Esophagus squamous epithelium (tissue), 5 donors: ENCODE measurements at places on chromosomes 1 and 21.

DNA sequence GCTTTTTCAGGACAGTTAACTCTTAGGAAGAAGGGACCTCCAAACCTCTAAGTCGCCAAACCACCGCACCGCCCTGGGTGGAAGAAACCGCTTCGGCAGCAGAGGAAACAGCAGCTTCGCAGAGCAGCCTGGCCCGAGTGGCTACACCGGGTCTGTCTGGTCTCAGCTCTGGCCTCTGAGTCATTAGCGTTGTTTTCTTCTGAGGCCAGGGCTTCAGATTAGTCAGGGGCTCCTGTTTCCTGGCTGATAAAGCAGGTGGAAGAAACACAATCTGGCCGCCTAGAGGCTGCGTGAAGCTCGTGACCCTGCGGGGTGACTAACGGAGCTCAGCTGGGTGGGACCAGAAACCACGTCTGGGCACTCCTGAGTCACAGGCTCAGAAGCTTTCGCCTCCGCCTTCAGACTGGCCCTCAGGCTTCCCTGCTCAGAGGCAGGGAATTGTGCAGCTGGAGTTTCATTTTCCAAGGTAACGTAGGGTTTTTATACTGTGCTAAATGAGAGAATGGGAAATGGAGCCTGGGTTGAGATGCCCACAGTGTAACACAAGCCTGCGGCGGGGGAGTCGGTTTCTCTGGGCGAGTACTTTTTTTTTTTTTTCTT, 44.9 kb downstream of the CHAF1B start:
- peak; percentile 22 for DNase-seq

GRCh38 chr1:43438953-43439581, 14.7 kb downstream of the HYI start:
- no peak for DNase-seq

DNA sequence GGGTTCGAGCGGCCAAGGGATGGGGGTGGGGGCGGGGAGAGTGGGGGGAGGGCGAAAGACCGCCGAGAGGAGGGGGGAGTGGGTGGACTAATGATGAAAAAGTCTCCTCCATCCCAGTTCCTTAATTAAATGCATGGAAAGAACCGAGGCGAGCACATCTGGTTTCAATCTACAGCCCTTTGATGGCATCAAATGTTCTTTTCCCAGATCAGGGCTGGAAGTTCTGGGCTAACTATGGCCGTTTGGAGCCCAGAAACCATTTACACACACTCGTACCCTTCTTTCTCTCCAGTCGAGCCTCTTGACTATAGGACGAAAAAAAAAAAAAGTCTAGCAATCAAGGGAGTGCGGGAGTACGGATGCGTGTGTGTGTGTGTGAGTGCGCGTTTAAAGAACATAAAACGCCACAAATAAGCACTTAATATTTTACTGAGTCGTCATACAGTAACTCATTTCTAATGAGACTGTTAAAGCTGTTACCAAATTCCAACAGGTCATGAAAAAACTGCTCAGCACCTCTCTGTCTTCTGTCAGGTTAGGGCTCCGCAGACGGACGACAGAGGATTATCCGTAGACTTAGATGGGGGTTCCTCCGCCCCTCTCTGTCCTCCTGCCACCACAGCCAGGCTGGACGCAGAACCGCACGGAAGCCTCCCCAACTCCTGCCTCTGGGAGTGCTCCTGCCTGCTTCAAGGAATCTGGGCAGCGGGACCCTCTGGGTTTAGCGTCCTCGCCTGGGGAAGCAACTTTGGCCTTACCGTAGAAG, 2.1 kb upstream of the PRRX1 start:
- DNase-seq: no peak

- DNase-seq: no peak
Observed at GRCh38 chr1:35441926-35442579, 115.2 kb downstream of the KIAA0319L start.
